ENCODE measurements at places on chromosomes 5 and 9. TPM values are rescaled to one million over a fixed set of nuclear protein-coding genes. Genes with fewer than 3 reads are reported as not detected.

The TTC23L gene
- 1.3 TPM for total RNA-seq

The SPEF2 gene
- total RNA-seq, result 17.6 TPM

The PTGR1 gene
- 42.7 TPM for total RNA-seq

The DRD1 gene
- total RNA-seq, result 0.62 TPM

The SLC45A2 gene
- total RNA-seq, result not detected

The N4BP3 gene
- 7.9 TPM for total RNA-seq

The C8G gene
- 2.2 TPM for total RNA-seq

- no peak for DNase-seq
Measured at GRCh38 chr9:137478962-137479861, 20.1 kb upstream of the NSMF start.

- no peak for DNase-seq
Measured at GRCh38 chr5:180889381-180889780, 9.6 kb upstream of the BTNL8 start.

DNA sequence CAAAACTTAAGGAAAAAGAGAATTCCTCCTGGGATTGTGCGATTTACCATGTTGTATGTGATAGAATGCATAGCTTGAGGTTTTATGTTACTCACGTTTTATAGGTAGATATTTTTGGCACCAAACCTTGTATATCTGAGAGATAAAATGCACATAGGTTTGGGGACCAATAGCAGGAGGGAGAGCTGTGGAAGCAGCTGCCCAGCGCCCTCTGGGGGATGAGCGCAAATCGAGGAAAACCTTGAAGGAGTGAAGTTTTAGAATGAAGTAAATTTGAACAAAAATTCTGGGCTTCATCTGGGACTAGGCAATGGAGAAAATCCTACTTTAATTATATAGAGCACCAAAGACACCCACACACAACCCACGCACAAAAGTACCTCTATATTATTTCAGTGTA is 197.0 kb downstream of the ADCY2 start:
- no peak for DNase-seq

DNA sequence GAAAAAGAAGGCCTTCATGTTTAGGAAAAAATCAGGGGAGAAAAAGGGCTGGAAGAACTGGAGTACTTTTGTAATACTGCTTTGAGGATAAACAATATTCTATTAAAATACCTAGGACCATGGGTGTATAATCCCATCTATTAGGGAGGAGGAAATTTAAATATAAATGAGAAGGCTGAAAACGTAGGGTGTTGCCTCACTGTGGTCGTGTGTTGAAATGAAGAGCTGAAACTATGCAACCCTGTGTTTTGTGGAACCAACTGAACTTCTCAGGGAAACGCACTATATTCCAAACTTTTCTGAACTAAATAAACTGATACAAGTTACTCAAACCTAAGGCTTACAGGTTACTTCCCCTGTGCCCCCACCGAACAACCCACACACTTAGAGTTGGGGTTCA is 4.5 kb upstream of the CNTLN start:
- no peak for DNase-seq

DNA sequence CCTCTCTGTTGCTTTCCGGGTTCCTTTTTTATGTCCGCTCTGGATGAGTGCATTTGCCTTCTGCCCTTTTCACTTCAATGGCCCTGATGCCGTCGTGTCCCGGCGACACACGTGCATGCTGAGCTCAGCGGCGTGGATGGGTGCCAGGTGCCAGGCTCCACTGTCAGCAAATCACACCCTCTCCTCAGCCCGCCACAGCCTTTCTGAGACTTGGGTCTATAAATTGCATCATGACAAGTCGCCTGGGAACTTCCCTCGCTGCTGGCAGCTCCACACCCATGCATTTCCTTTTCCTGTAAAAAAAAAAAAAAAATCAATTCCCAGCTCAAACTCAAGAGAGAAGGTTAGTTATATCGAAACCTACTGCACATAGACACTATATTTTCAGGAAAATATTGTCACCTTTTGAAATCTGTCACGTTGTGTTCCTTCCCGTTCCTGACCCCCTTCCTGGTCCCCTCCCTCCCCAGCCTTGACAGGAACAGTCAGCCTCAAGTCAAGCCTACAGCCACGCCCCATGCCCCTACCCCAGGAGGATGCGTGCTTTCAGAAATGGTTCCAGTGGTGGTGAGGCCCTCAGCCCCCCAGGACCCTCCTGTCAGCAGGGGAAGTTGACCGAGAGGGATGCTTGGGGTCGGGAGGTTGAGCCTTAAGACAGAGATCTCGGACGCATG is 110.3 kb upstream of the PTCH1 start:
- DNase-seq, result peak; percentile 57

DNA sequence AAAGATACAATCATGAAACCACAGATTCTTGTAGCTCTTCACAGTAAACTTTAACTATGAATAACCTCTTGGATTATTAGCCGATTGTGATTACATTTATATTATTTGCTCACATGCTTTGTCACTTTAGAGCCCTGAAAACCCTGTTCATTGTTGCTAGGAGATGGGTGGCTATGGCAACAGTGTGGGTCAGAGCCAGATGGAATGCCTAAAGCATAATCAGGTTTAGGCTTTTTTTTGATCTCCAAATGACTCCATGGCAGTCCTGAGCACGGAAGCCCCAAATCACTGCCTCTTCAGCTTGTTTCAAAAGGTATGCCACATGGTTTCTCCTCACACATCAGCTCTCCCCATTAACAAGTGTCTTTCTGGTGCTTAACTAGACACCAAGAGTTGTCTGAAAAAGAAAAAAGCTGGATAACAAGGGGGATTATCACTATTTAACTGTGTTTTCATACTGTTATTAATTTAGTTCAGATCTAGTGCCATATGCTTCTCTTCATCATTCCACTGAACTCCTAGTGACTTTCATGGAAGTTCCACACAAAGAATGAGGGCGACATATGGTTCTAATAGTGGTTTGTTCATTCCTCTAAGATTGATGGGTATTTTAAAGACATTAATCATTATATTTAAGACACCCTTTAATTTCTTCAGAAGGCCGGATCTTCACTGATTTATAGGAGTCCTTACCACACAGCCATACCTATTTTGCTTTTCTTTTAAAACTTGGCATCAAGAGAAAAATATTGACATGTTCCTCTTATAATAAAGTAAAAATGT is 88.8 kb upstream of the PAM start:
- DNase-seq, result no peak

GRCh38 chr5:66717455-66718373 is 121.5 kb downstream of the MAST4 start:
- no peak for DNase-seq

GRCh38 chr9:91451431-91452270 is 28.0 kb upstream of the NFIL3 start:
- no peak for DNase-seq

DNA sequence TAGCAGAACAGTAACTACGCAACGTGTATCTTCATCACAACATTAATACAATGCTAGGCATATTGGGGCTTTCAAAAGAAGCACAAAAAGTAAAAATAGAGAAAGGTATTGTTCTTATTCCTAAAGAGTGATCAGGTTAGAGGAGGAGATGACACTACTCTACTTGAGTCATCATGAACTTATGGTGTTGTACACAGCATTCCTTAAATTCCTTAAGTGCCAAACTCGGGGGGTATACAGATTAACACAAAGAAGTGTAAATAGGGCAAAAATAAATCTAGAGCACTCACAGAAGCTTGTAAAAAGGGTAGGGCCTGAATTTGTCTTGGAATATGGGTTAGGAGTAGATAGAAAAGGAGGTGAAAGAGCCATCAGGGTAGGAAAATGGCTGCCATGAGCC is 308.0 kb upstream of the DAP start:
- DNase-seq, result no peak

Data from lower lobe of right lung (tissue), 2 donors.